ENCODE measurements at places on chromosomes 11 and 22.

DNA sequence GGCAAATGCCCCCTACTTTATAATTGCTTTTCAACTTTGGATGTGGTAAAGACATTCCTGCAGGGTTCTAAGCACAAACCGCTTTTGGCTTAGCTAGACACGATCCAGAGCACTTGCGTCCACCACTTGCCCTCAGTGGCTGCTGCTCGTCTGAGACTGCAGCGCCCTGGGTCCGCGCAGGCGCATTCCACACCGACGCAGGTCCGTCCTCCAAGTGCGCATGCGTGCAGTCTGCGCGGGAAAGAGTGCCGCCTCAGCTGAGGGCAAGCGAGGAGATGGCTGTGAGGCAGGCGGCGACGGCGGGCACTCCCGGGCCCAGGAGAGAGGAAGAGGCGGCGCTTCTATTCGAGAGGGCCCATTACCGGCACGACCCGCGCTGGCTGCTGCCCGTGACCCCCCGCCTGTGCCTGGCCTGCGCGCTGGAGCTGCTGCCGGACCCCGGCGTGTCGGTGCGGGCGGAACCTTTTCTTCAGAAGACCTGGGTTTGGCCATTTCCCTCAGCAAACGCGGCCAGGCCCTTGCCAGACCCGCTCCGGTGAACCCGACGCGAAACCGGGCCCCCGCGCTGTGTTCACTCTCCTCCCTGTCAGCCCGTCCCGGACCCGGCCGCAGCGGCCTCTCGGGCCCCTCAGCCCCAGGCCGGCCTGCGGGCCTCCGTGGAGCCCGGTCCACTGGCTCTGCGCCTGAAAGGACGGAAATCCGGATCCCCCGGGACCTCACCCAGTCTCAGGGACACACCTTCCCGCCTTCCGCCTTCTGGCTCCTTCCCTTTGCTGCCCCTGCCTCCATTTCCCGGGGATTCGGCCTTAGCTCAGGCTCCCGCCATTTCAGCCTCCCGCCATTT, at the start of gene MEI1:
Gene MEI1, plus strand, starts transcription at position 240 of the 844 bp plus-strand sequence. Its CDS starts 36 bp downstream, at position 276.
- DNase-seq = peak; percentile 78

GRCh38 chr11:110776081-110776480, 63.8 kb upstream of the ARHGAP20 start:
- DNase-seq = no peak

DNA sequence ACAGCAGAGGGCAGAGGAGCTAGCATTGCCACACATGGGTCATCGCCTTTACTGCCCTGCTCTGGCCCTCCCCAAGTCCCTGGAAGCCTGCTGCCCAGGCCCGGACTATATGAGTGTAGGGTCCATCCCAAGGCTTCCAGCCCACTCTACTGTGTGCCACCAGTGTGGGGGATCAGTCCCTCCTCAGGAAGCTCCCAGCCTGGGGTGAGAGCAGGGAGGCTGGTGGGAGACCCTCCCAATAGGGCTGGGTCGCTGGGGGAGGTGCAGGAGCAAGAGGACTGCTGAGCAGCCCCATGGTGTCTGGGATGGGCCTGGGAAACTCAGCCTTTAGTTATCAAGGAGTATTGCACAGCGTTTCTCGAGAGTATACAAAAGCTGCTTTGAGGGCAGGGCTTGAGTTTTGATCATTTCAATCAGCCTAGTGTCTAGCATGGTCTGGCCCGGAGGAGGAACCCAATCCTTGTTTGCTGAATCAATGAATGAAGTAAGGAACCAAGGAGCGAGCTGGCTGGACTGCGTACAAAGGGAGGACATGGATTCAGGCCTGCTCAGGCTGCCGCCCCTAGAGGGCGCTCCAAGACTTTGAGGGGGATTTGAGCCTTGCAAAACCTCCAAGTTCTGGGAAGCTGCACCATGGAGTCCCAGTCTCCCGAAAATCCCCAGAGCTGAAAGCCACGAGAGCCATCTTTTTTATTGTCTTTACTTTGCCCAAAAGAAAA, 89.0 kb upstream of the PARVA start:
- peak; percentile 67 for DNase-seq

GRCh38 chr11:8111636-8112035, 30.6 kb downstream of the TUB start:
- no peak for DNase-seq

DNA sequence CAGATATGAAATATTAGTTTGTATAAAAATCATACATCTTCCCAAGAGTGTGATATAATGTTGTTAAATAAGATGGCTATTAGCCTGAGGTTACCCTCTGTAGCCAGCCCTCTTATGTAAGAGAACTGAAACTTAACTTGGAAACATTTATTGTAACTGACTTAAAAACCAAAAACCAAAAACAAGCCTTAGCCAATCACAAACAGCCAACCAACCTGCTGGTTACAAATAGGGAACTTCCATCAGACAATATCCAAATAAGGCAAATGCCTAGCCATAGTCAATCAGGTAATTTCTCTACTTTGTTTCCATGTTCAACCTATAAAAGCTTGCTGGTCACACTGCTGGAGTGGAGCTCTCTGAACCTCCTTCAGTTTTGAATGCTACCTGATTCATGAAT, 14.1 kb downstream of the KBTBD3 start:
- DNase-seq = no peak

All from anterior cingulate cortex (tissue), 58 donors.